Kidney epithelial cell (primary cell): ENCODE measurements at places on chromosomes 2 and 18. TPM values are rescaled to one million over a fixed set of nuclear protein-coding genes. Genes with fewer than 3 reads are reported as not detected.

The SRBD1 gene
- 12.7 and 18.4 TPM in 2 replicates for total RNA-seq

The AGFG1 gene
- total RNA-seq: 75.1 and 109 TPM in 2 replicates

The ERBB4 gene
- 2.6 and 2.7 TPM in 2 replicates for total RNA-seq

The SERPINB11 gene
- total RNA-seq: not detected in 2 replicates

The SERPINB13 gene
- total RNA-seq: not detected in 2 replicates
